Fibroblast of skin of left quadriceps (primary cell): ENCODE measurements at places on chromosomes 2 and 18.

GRCh38 chr2:118737684-118738083, 109.8 kb downstream of the EN1 start:
- no peak for DNase-seq

DNA sequence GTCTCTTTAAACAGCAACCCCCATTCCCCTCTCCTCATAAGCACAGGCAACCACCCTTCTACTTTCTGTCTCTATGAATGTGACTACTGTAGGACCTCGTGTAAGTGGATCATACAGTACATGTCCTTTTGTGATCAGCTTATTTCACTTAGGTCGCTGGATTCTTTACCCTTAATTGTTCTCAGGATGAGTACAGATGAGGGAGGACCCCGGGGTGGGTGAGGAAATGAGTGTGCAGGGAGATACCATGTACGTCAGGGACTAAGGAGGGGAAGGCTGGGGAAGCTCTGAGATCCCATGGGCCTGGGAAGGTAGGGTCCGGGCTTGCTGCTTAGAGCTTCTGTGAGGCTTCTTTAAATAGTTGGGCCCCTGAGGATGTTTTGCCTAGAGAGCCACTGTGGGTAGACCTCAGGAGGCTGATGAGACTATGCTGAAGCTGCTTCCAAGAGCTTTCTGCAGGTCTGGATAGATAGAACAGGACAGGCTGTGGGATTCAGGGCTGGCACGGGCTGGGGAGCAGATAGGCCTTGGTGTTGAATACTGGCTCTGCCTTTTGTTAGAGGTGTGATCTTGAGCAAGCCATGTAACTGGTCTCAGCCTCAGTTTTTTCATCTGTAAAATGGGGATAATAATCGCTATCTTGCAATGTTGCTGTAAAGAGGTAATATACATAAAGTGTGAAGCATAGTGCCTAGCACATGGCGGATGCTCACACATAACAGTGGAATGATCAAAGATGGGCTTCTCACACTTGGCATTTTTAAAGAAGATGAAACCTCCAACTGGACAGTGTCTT, 155.3 kb downstream of the PRKCE start:
- no peak for DNase-seq

GRCh38 chr2:163455815-163456214, 280.0 kb downstream of the FIGN start:
- no peak for DNase-seq

- no peak for DNase-seq
Measured at GRCh38 chr2:217943446-217944321, 59.1 kb downstream of the TNS1 start.

GRCh38 chr2:47662552-47662951, 120.4 kb upstream of the MSH6 start:
- no peak for DNase-seq

- peak; percentile 13 for DNase-seq
Measured at GRCh38 chr2:148459377-148459778, 185.2 kb upstream of the EPC2 start.
